ENCODE measurements at places on chromosomes 16 and 17.

DNA sequence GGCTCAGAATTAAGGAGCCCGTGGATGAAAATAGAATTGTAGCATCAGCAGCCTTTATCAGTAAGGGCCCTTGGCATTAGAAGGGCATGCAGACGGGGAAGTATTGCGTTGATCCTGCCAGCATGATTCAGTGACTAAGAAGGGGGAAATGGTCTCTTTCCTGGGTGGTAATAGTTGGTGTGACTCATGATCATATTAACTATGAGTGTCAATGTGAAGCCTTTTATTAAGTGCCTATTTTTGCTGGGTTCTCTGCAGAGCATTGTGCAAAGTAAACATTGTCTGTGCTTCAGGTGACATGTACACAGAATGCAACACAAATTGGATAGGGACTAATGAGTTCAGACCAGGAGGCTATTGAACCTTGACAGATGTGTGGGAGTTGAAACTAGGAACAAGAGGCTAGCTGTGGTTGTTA, 24.5 kb downstream of the RCVRN start:
- no peak for DNase-seq

DNA sequence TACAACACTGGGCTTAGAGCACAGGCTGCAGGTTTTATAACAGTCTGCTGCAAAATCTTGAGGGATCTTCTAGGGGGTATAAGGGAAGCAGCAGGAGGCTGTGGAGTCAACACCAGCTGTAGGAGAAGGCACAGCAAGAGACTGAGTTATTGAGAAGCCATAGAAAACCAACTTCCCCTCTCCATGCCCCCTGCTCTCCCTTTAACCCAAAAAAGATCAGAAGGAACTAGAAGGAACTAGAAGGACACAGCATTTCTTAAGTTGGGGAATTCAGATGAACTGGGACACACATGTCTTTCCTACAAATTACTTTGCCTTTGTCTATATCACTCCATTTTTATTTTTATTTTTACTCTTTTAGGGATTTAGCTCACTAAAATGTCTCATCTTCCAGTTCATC, 6.2 kb upstream of the CCL18 start:
- DNase-seq = no peak

DNA sequence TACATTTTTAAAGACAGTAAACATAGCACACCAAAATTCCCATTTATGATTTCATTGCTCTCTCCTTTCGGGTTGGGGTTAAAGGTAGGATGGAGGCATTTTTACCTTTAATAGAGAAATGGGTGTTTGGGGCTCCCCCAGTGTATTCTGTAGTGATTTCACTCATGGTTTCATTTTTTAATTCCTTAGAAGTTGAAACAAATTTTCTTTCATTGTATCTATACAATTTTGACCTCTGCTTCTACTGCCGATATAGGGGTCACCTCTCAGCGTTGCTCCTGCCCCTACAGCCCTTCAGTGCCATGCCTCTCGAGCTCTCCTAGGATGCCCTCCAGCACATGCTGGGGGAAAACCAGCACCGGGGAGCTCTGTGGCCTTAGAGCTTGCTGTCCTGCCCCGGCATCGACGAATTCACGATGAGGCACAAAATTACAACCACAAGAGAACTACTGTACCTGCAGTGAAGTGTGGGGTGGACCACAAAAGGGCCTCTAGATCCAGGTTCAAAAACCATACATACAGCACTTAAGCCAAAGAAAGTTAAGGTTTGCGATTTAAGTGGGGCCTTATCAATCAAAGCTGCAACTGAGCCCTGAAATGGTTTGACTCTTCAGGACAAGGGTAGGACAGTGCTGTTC, 39.3 kb downstream of the LITAFD start:
- DNase-seq = no peak

- no peak for DNase-seq
These were observed 1.2 kb downstream of the MIF4GD start for GRCh38 chr17:75269844-75270217.

DNA sequence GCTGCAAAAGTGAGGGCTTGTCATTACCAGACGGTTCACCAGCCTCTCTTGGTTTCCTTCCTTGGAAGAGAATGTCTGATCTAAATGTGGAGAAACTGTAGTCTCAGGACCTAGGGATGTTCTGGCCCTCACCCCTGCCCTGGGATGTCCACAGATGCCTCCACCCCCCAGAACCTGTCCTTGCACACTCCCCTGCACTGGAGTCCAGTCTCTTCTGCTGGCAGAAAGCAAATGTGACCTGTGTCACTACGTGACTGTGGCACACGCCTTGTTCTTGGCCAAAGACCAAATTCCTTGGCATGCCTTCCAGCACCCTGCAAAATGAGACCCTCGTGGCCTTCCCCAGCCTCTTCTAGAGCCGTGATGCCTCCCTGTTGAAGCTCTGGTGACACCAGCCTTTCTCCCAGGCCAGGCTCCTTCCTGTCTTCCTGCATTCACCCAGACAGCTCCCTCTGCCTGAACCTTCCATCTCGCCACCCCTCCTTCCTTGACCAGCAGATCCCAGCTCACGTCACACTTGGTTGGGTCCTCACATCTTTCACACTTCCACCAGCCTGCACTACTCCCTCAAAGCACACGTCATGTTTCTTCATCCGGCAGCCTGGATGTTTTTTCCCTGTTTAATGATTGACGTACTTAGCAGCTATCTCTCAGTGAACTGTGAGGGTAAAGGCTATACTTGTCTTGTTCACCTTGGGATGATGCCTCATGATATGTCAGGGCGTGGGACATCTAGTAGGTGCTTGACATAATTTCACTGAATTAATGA, 4.3 kb downstream of the ZNF768 start:
- no peak for DNase-seq

GRCh38 chr16:19137201-19138128, 23.7 kb downstream of the ITPRIPL2 start:
- no peak for DNase-seq

DNA sequence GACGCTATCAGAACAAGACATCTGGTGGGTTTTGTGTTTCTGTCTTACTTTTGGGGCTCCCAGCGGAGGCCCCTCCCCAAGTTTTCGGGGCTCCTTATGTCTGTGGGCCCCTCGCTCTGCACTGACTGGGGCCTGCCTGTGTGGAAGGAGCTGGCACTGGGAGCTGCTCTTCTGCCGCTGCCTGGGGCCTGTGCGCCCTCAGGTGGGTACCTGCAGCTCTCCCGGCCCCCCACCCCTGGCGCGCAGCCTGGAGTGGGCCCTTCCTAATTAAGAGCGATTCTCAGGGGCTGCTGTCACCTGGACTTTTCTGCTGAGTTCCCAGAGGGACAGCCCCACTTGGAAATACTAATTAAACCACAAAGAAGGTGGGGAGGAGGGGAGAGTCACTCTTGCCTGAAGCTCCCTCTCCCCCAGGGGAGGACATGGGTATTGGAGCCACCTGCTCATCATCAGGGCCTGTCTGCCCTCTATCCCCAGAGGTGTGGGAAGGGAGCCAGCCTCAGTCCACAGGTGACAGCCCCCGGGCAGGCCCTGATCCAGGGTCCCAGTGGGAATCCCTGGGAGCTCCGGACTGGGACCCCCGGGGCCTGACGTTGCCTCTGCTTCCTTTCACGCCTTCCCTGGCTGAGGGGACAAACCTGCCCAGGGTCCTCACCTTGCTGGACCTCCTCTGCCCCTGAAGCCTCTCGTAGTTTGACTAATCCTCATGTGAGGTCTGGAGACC, 36.5 kb downstream of the GSE1 start:
- DNase-seq = peak; percentile 80

DNA sequence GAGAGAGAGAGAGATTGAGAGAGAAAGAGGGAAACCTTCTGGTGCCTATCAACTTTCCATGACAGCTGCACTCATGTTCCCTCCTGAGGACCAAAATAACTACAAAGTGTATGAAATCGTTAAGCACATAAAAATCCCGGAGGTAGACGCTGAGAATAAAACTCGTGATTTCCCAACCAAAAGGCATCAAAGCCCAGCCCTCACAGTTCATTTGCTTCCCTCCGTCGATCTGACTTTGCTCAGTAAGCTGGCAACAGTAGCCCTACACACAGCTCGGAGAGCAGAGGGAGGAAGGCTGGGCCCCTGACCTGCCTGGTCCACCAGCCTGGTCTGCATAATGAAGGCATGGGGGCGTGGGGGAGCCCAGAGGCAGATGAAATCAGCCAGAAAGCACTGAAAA, 273.9 kb upstream of the ZFHX3 start:
- no peak for DNase-seq

- DNase-seq = no peak
These were observed 16.0 kb upstream of the RAP1GAP2 start for GRCh38 chr17:2780256-2780655.

DNA sequence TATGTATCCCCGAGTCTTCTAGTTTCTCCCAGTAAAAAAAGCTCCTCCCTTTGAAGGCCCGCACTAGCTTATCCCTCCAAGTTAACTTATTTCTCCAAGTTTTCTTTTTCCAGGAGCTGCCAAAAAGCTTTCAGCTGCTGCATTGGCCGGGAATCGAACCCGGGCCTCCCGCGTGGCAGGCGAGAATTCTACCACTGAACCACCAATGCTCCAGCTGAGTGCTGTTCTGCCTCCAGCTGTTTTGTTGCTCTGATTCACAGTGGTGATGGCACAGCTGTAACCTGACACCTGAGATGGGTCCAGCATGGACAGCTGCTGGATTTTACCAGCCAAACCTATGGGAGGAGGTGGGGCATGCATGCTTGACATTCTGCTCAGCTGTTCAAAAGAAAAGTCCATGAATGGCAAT, 22.1 kb downstream of the VAC14 start:
- no peak for DNase-seq

DNA sequence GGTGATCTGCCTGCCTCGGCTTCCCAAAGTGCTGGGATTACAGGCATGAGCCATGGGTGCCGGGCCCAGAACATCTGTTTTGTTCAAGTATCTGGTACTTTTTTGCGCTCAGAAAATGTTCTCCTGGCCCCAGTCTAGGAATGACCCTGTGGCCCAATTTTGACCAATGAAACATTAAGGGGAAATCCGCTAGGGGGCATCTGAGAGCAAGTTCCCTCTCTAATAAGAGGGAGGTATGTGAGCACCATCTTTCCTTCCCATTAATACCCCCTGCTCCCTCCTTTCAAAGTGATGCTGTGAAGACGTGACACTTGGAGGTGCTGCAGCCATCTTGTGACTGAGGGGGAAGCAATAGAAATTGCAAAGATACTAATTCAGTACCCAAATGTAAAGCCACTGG, 16.5 kb upstream of the CLEC3A start:
- no peak for DNase-seq

GRCh38 chr17:26773189-26774188, 520.4 kb upstream of the WSB1 start:
- DNase-seq = no peak

GRCh38 chr16:89841275-89841674, 13.0 kb downstream of the SPIRE2 start:
- no peak for DNase-seq

DNA sequence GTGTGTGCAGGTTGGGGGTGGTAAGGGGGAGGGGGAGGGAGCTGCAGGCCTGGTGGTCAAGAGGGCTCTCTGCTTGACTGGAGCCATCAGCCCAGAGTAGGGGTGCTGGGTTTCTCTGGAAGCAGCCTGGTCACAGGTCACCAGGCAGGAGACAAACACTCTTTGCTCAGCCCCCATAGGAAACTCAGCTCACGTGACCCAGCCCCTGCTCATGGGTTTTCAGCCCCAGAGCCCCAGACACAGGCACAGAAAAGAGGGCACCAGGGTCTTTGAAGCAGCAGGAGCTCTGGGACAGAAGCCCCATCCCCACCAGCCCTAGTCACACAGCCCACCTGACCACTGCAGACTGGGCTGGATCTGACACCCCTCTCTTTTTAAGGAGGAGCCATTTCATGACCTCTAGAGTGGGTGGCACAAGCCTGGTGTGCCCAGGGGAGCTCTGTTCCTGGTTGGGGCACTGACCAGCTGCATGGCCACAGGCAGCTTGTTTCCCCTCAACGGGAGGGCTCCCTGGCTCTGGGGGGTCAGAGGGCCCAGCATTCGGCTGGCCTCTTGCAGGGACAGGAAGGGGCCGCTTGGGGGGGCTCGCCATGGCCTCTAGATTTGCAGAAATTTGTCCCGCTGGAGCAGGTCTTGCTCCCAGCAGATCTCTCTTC, 13.8 kb upstream of the CD79B start:
- DNase-seq = no peak

DNA sequence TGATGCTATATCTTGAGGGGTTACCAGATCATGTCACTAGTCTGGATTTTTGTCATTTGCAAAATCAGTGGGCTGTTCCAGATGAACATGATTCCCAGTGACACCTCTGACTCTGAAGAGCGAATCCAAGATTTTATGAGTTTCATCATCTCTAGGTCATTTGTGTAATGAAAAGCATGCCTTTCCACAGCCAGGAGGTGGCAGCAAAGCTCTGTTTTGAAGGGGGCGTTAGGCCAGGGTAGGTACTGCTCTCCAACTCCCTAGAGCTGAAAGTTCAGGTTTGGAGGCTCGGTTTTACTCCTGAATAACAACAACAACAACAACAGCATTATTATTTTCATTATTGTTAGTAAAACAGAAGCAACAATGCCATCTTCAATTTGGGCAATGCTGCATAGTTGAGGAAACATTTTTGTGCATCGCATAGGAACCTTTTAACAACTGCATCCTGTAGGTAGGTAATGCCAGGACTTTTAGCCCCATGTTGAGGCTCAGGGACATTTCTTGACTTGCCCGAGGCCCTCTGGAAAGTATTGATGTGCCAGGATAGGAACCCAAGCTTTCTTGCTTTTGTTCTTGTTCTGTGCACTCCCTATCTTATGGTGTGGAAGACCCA, 77.0 kb downstream of the MYH13 start:
- DNase-seq = no peak

GRCh38 chr16:46768809-46769208, 20.7 kb upstream of the MYLK3 start:
- peak; percentile 51 for DNase-seq

All from NCI-H2171 (cell line).